Activated naive CD4-positive, alpha-beta T cell treated with anti-CD3 and anti-CD28 coated beads for 36 hours (primary cell): ENCODE measurements at places on chromosomes 12 and 14. TPM values are rescaled to one million over a fixed set of nuclear protein-coding genes. Genes with fewer than 3 reads are reported as not detected.

ASB8 gene
- 47.9 TPM for total RNA-seq

B4GALNT1 gene
- total RNA-seq: 1.4 TPM

MORN3 gene
- total RNA-seq: 2.9 TPM

PMCH gene
- not detected for total RNA-seq

A2ML1 gene
- not detected for total RNA-seq

GPR137C gene
- 0.07 TPM for total RNA-seq

LRRIQ1 gene
- total RNA-seq: not detected

CTSG gene
- 0.31 TPM for total RNA-seq

GRCh38 chr12:12088761-12089160, 18.0 kb downstream of the BCL2L14 start:
- H3K4me1 ChIP-seq: no peaks in the 10 kb centered on the region
- H3K4me3 ChIP-seq: no peak overlapping the region
- H3K36me3 ChIP-seq: no peaks in the 10 kb centered on the region
- H3K27me3 ChIP-seq: no peaks in the 10 kb centered on the region

DNA sequence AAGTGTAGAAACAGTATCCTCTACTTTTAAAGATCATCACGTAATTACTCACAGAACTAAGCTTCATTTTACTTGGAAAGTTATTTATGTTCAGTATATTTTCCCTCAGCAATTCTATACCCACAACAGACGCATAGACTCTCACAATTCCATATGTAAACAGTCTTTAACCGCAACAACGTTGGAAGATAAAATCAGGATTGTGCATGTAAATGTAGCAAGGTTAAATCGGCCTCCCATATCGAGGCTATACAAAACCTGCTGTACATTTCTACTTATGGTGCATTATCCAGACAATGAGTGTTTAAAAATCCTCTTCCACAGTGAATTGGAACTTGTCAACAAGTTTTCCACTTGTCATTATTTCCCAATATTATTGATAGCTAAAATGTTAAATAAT, 581.1 kb downstream of the SLC16A7 start:
- no peak for DNase-seq
- H3K27me3 ChIP-seq: no peaks in the 10 kb centered on the region
- H3K4me1 ChIP-seq: no peaks in the 10 kb centered on the region
- no peak overlapping the region for H3K4me3 ChIP-seq
- no peak overlapping the region for H3K27ac ChIP-seq

- DNase-seq: no peak
- no peak overlapping the region for H3K27ac ChIP-seq
- no peaks in the 10 kb centered on the region for H3K36me3 ChIP-seq
- H3K4me3 ChIP-seq: no peak overlapping the region
Observed at GRCh38 chr14:81802341-81802740, 268.7 kb upstream of the SEL1L start.

DNA sequence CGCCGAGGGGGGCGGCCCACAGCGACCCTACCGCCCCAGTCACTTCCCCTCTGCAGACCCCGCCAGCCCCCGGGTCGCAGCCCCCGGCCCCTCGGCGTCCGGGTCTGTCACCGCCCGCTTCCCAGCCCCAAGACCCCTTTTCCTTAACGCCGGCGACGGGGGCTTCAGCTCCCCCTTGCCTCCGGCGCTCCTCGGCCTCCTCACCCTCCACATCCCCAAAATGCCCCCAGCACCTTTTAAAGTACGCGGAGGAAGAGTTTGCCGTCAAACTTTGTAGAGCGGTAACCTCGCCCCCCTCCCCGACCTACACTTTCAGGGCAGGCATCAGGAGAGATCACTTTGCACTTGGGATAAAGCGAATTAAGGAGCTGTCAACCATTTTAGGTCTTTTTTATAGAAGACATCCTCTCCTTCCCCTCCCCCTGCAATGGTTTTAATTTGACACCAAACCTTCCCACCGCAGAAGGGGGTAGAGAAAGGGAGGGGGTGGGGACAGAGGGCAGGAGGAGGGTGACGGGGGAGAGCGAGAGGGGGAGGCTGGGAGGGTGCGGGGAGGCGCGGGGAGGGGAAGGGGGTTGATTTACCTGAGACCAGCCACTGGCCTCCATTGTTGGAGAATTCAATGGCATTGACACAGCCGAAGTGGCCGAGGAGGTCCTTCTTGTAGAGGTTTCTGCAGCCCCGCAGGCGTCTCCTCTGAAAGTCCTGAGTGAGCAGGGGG, 578 bp downstream of the DCAF5 start:
- H3K4me3 ChIP-seq: peak overlapping the region; percentile 82
- peaks cover 9% of the 10 kb centered on the region for H3K36me3 ChIP-seq
- H3K27ac ChIP-seq: peak overlapping the region; percentile 90
- H3K4me1 ChIP-seq: peaks cover 41% of the 10 kb centered on the region
- no peaks in the 10 kb centered on the region for H3K27me3 ChIP-seq

DNA sequence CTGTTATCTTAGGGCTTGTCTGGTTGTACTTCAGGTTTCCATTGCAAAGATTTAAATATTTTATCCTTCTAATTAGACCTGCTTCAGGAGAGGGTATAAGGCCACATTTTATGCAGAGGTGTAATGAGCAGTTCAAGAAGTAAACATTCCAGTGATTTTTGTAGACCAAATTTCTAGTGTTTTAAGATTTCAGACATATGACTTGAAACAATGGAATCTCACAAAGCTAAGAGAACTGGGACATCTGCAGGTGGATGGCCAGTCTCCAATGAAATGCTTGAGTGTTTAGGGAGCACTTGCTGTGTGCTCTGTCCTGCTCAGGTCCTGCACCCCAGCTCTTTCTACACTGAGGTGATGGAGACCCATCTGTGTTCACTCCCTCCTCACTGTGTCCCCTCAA, 7.9 kb downstream of the C14orf132 start:
- no peak for DNase-seq
- H3K4me3 ChIP-seq: no peak overlapping the region
- no peaks in the 10 kb centered on the region for H3K4me1 ChIP-seq
- H3K36me3 ChIP-seq: no peaks in the 10 kb centered on the region

DNA sequence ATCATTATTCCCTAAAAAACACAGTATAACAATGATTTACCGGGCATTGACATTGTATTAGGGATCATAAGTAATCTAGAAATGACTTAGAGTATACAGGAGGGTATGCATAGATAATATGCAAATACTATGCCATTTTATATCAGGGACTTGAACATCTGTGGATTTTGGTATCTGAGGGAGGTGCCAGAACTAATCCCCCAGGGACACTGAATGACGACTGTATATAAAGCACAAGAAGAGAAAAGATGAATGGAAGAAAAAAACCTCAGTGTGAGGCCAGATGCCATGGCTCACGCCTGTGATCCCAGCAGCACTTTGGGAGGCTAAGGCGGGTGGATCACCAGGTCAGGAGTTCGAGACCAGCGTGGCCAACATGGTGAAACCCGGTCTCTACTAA, 25.5 kb upstream of the COX6A1 start:
- H3K4me3 ChIP-seq: no peak overlapping the region
- H3K36me3 ChIP-seq: no peaks in the 10 kb centered on the region
- H3K27ac ChIP-seq: no peak overlapping the region
- no peaks in the 10 kb centered on the region for H3K27me3 ChIP-seq
- no peaks in the 10 kb centered on the region for H3K4me1 ChIP-seq

DNA sequence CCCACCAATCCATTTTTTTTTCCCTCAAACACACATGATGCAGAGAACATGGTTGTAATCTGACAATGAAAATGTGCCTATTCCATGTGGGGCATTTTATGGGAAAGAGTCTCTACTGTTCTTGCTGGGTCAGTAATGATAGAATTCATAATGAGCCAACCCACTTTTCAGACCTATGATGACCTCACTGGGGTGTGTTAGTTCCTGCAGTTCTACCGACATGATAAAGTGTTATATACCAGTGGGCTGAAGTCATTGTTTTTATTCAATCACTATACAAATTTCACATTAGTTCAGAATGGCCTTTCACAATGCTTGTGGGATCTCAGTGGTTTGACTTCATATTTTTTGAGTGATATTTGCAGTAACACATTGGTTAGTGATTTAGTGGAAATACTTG, 47.5 kb downstream of the PPFIBP1 start:
- no peak for DNase-seq
- peaks cover 8% of the 10 kb centered on the region for H3K4me1 ChIP-seq
- no peak overlapping the region for H3K27ac ChIP-seq
- H3K27me3 ChIP-seq: no peaks in the 10 kb centered on the region

GRCh38 chr14:103206023-103206481, 82.8 kb downstream of the TNFAIP2 start:
- H3K36me3 ChIP-seq: peaks cover 2% of the 10 kb centered on the region
- H3K4me1 ChIP-seq: no peaks in the 10 kb centered on the region
- no peak overlapping the region for H3K4me3 ChIP-seq
- no peak for DNase-seq
- peaks cover 30% of the 10 kb centered on the region for H3K27me3 ChIP-seq
- H3K27ac ChIP-seq: no peak overlapping the region

DNA sequence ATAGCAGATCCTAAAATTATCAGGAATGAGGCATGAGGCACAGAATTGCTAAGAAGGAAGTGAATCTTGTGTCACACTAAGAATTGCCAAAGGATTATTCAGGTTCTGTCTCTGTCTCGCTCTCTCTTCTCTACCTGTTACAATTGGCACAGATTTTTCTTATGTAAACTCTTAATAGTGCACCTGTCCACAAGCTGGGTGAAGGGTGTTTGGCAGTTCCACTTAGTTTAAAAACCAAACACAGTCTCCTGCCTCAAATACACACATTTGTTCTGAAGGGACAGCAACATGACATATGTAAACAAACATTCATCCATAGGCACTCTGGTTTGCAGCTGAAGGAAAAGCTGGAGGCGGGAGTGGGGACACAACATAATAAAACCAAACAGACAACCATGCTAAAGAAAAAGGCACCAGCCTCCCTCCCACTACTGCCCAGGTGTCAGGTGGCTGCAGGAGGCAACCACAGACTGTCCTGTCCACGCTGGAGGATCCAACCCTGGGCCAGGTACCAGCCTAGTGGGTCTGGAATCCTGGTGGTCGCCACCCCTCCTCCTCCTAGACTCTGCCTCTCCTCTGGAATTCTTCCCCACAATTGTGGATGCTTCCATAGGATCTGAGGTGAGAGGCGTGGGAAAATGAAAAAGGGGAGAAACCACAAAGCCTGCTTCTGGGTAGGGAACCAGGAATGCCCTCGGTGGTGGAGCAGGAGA, 81.2 kb downstream of the TMEM260 start:
- no peak overlapping the region for H3K4me3 ChIP-seq
- no peak overlapping the region for H3K27ac ChIP-seq
- no peaks in the 10 kb centered on the region for H3K4me1 ChIP-seq
- no peaks in the 10 kb centered on the region for H3K36me3 ChIP-seq

DNA sequence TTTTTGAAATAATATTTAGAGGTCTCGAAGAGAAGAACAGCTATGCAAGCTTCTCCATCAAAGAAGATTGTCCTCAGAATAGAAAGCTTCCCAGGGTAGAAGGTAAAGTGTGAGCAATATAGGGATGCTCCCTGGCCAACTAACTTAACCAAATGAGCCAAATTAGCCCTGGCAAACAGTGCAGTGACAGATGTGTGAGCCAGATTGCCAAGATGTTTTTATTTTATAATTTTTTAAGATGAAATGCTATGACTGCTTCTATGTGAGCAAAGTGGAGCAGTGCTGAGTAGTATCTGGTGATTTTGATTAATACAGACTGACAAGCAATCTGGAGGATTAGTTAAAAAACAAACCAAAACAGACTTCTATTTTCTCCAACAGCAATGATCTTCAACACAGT, 202.1 kb downstream of the NOVA1 start:
- no peaks in the 10 kb centered on the region for H3K36me3 ChIP-seq
- H3K4me3 ChIP-seq: no peak overlapping the region
- H3K27me3 ChIP-seq: no peaks in the 10 kb centered on the region
- no peak for DNase-seq
- no peaks in the 10 kb centered on the region for H3K4me1 ChIP-seq

GRCh38 chr12:97983796-97984195, 521.2 kb downstream of the RMST start:
- H3K4me1 ChIP-seq: no peaks in the 10 kb centered on the region
- no peaks in the 10 kb centered on the region for H3K36me3 ChIP-seq
- no peak overlapping the region for H3K4me3 ChIP-seq

DNA sequence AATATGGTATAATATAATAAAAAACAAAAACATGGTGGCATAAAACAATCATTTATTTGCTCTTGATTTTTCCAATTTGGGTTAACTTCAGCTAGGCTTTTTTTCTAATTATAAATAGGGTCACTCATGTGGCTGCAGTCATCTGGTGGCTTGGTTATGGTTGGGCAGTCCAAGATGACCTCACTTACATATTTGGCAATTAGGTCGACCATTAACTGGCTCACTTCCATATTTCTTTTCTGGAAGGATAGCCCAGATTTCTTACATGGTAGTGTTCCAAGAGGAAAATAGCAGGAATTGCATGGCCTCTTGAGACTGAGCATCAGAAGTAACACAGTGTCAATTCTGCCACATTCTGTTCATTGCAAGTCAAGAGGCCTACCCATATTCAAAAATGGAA, 153.4 kb downstream of the FUT8 start:
- no peaks in the 10 kb centered on the region for H3K27me3 ChIP-seq
- H3K27ac ChIP-seq: peak overlapping the region; percentile 15
- H3K4me1 ChIP-seq: peaks cover 27% of the 10 kb centered on the region
- no peak overlapping the region for H3K4me3 ChIP-seq
- H3K36me3 ChIP-seq: peaks cover 34% of the 10 kb centered on the region

GRCh38 chr12:18332173-18332572, 70.9 kb downstream of the PIK3C2G start:
- no peaks in the 10 kb centered on the region for H3K36me3 ChIP-seq
- no peak overlapping the region for H3K27ac ChIP-seq
- H3K4me1 ChIP-seq: no peaks in the 10 kb centered on the region

DNA sequence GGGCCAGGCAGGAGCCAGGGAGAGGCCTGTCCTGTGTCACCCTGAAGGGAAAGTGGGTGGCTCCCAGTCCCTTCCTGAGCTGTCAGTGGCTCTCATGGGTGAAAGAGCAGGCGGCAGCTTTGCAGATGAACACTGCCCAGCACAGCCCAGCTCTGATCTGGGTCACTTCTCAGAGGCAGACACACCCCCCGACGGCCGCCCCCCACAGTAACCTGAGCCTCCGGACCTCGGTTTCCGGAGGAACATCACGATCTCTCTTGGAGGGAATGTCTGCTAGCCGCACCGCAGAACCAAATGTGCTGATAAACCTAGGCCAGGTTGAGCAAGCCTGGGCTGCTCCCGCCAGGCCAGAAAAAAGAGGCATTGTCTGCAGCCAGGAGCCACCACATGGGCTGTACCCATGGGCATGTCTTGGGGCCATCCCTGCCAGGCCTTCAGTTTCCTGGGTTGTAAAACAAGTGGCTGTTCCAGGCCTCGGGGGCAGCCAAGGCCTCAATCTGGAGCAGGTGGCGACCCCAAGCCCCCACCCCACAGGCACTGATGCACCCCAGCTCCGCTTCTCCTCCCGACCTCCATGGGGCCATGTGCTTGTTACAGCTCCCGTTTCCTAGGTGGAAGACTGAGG, 57.6 kb downstream of the NCOR2 start:
- peaks cover 24% of the 10 kb centered on the region for H3K4me1 ChIP-seq
- DNase-seq: no peak
- no peaks in the 10 kb centered on the region for H3K27me3 ChIP-seq

- H3K36me3 ChIP-seq: no peaks in the 10 kb centered on the region
- H3K4me3 ChIP-seq: no peak overlapping the region
- no peaks in the 10 kb centered on the region for H3K4me1 ChIP-seq
- DNase-seq: no peak
Observed at GRCh38 chr12:79250186-79250585, 385.6 kb downstream of the SYT1 start.

GRCh38 chr12:24246934-24247333, 297.5 kb upstream of the SOX5 start:
- no peak for DNase-seq
- no peaks in the 10 kb centered on the region for H3K4me1 ChIP-seq
- no peaks in the 10 kb centered on the region for H3K27me3 ChIP-seq
- no peak overlapping the region for H3K4me3 ChIP-seq
